NCI-H187 (cell line): ENCODE measurements at places on chromosomes 16 and 17.

DNA sequence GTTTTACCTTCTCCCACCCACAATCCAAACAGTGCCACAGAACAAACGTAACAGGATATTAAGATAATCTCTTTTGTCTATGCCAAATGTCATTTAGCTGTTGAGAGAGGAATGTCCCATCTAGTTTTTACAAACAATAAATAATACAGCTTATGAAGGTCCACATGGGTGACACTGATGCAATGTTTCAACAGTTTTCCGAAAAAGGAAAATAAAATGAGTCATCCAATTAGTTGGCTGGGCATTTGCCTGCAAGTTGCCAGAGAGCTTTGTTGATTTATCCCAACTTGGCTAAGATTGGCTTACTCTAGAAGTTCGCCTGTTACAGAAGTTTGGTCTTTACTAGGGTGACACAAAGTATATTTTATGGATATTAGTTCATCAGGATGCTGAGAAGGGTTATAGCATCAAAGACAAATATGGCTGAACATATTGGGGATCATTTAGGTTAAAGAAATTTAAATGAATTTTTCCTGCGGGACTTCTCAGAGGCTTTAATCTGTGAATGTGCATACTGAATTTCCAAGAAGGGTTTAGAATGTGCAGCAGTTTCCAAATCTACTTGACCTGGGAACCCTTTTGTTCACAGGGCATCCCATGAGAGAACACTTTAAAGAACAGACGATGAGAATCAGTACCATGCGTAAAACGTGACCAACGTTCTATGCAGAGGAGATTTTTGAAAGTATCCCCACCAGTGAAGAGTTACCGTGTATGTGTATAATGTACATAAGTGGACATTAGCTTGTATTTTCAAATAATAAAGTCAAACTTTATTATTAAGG is 73.1 kb downstream of the CDH13 start:
- no peak for DNase-seq

GRCh38 chr17:4509923-4510617 is 11.4 kb downstream of the SPNS2 start:
- no peak for DNase-seq

DNA sequence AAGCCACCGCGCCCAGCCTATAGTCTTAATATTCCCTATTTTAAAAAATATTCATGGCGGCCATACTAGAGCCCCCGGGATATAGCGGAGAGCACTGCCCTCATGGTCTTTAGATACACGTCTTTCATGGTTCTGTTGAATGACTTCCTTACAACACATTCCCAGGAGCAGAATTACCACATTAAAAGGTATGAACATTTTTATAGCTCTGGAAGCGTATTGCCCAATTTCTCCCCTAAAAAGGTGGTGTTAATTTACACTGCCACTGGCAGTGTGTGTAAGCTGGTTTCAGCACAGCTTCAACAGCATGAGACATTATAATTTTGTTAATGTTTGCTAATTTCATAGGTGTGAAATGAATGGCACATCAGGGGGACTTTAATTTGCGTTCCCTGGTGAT is 19.0 kb downstream of the C17orf100 start:
- no peak for DNase-seq

- DNase-seq = no peak
Observed at GRCh38 chr16:14132696-14133048, 61.6 kb downstream of the MRTFB start.

DNA sequence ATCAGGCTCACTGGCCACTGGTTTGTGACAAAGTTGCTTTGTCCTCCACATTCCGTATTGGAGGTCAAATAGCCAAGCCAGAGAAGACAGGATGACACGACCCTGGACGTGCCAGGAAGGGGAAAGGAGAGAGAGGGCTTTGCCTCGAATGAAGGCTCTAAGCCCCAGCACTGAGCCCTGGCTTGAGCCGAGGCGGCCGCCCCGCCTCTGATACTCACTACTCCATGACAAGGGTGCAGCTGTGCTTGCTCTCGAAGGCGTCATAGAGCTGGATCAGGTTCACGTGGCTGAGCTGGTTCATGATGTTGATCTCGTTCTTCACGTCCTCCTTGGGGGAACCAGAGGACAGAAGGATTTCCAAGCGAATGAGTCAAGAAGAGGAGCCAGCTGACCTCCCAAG is 19.3 kb downstream of the MYLK3 start:
- DNase-seq = no peak

DNA sequence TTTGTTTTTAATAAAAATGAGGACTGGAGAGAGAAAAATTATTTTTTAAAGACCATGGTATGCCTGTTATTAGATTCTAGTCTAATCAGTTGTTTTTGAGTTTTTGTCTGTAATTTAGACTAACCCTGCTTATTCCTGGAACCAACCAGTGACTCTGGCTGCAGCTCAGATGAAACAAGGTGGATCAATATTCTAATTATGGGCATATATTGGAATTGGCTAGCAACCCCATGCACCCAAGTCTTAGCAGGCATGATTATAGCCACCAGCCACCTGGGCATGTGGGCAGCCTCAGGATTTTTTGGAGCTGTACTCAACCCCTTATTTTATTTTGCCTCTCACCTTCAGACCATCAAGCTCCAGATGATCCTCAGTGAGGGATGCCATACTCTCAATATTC is 21.6 kb upstream of the SLC6A2 start:
- no peak for DNase-seq

GRCh38 chr17:1724869-1725641 is 551 bp downstream of the WDR81 start:
- no peak for DNase-seq

DNA sequence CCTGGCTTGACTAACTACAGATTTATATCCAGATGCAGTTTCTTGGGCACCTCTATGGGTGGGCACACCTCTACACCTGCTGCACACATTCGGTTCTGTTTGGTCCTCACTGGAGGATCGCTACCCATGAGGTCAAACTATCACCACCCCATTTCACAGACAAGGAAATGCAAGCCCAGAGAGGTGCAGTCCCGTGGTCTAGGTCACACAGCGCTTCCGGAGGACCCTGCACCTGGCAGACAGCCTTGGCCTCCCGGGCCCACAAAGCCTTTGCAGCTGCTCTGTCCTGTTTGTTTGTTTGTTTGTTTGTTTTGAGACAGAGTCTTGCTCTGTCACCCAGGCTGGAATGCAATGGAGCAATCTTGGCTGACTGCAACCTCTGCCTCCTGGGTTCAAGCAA is 39.3 kb upstream of the JPH3 start:
- DNase-seq = no peak

DNA sequence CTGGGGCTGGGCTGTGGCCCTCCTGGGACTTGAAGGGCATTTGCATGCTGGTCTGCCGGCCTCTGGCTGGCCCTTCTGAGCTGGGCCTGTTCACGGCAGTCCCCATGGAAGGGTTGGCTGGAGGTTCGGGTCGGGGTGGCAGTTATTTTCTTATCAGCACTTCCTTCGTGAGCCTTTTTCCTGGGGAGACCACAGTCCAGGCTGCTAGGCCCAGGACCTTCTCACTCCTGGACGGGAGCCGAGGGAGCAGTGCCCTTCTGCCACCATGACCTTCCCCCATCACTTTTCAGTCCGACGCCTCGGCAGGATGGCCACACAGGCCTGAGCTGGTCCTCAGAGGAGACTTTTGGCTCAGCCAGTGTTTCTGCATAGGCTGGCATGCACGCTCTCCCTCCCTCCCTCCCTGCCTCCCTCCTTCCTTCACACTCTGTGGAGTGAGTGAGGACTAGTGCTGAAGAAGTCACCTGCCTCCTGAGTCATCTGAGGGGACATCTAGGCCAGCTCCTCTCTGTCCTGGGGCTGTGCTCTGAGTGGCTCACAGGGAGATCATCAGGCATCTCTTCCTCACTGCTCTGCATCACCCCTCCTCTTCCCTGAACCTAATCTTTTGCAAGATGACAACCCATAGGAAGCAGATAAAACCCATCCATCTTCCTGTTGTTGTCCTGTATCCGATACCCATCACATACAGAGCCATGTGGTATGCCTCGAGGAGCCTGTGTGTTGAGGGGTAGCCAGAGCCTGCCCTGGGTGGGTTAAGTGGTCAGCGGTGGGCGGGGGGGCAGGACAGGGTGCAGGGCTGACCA is 109.7 kb downstream of the RAP1GAP2 start:
- DNase-seq = no peak

GRCh38 chr17:82328141-82328993 is 5.2 kb downstream of the SECTM1 start:
- DNase-seq = no peak

- DNase-seq = no peak
Observed at GRCh38 chr17:7982666-7983065, 19.7 kb upstream of the GUCY2D start.

DNA sequence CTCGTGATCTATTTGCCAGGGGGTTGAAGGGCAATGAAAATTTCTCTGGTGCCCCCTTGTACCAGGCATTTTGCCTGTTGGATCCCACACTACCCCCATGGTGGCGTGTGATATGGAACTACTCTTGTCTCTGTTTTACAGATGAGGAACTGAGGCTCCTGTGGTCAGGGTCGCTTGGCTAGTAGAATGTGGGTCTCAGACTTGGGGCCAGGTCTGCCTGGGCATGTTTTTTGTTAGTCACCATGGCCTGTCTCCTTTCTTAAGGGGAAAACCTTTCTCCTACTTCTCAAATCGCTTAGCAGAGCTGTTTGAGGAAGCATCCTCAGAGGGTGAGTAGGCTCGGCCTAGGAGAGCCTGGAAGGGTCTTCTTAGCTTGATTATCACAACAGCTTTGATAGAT is 51.2 kb downstream of the CLEC16A start:
- no peak for DNase-seq

DNA sequence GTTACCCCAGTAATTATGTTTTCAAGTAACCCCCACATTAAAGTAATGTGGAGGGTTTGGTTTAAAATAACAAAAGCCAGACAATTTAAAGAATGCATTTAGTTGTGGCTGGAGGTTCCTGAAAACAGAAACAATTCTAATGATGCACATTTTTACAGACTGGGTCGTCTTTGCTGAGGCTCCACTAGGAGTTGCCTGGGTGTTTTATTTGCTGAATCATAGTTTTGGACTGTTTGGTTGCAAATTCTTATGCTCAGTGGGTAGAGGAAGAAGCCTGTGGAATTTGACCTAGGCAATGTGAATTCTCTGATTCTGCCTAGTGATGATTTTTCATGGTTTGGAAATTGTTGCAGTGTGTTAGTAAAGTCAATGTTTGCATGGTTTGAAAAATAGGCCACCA is 16.3 kb downstream of the SHISA9 start:
- DNase-seq = no peak

- no peak for DNase-seq
Observed at GRCh38 chr16:31833047-31833446, 40.6 kb upstream of the ZNF267 start.

DNA sequence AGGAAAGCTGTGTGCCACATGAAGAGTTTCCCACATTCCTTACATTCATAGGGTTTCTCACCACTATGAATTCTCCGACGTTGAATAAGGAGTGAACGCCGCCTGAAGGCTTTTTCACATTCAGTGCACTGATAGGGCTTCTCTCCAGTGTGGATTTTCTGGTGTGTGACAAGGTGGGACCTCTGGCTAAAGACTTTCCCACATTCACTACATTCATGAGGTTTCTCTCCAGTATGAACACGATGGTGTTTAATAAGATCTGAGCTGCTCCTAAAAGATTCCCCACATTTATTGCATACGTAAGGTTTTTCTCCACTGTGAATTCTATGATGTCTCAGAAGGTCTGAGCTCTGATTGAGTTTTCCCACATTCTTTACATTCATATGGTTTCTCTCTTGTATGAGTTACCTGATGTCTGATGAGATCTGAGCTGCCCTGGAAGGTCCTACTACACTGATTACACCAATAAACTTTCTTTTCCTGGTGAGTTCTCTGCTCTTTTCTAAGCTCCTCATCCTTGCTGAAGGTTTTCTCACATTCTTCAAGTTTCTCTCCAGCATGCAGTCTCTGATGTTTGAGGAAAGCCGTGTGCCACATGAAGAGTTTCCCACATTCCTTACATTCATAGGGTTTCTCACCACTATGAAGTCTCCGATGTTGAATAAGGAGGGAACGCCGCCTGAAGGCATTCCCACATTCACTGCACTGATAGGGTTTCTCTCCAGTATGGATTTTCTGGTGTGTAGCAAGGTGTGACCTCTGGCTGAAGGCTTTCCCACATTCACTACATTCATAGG is 10.0 kb downstream of the ZNF594 start:
- DNase-seq = no peak

DNA sequence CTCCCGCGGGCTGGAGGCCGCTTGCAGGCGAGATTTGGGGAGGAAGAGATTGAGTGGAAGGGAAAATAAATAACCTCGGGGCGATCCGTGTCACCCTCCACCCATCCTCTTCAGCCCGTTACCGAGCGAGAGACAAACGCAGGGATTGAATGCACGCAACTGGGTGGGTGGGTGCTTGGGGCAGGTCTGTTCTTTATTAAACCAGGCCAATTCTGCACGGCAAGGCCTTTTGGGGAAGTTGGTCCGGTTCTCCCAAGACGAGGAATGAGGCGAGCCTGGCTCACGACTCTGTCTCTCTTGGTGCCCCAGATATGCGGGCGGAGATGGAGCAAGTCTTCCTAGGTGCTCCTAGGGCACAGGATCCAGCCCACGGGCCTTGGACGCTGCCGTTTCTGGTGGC is 396 bp upstream of the HOXB7 start:
- DNase-seq = no peak

GRCh38 chr17:43718544-43718943 is 40.0 kb downstream of the SOST start:
- DNase-seq = no peak

DNA sequence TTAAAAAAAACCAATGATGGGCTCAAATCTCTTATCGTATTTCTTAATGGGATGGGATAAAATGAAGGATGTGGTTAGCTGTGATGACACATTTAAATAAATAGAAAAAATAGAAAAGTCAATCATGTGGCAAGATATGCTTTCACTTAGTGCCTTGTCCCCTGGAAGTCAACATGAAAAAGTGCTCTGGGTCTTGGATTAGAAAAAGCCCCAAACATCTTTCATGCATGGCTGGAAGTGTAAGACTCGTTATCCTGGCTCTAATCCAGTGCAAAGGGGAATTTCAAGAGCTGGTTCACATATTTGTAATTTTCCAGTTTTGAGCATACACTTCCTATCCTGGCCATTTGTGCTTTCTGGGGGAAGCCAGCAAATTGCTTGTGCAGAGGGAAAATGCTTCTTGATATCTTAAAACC is 160.9 kb downstream of the MAP2K6 start:
- DNase-seq = no peak
